Liver (tissue), 10 donors: ENCODE measurements at places on chromosomes 11 and 22. TPM values are rescaled to one million over a fixed set of nuclear protein-coding genes. Genes with fewer than 3 reads are reported as not detected.
A peak's percentile ranks its signal among the peaks of the same experiment; 100 is the strongest.

GRCh38 chr11:42901084-42901483 is 410.7 kb upstream of the API5 start:
- H3K36me3 ChIP-seq: no peaks in the 10 kb centered on the region
- H3K4me1 ChIP-seq: no peaks in the 10 kb centered on the region
- H3K4me3 ChIP-seq: no peak overlapping the region
- DNase-seq: no peak

The OR5I1 gene
- total RNA-seq: not detected

- H3K36me3 ChIP-seq: no peaks in the 10 kb centered on the region
- H3K4me3 ChIP-seq: no peak overlapping the region
Observed at GRCh38 chr11:113313601-113314000, 782 bp upstream of the TTC12 start.

The BTBD18 gene
- total RNA-seq: not detected

DNA sequence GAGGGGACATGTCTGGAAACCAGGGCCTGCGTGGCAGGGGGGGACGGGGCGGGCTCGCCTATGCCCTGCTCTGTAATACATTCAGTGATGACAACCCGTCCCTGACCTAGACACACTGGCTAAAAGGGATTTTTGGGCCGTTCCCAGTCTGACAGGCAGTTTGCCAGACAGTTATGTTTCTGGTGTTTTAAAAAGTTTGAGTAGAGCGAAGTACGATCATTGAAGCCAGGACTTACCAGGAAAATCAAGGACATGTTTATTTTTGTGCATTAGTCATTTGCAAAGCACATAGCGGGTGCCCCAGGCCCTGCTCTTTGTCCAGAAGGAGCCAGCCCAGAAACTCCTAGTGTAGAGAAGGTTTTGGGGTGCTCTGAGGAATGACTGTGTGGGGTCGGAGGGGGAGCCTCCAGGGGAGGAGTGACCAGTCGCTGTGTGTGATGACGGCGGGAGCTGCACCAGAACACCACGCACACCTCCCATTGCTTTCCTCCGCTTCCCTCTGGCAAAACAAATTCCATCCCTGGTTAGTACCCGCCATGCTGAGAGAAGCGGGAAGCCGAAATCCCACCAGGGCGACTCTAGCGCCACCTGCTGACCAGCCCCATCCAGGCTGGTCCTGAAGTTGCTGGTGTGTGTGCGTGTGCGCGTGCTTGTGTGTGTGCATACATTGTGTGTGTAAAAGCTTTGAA is 50.8 kb downstream of the FBLN1 start:
- no peaks in the 10 kb centered on the region for H3K27me3 ChIP-seq
- no peaks in the 10 kb centered on the region for H3K36me3 ChIP-seq
- DNase-seq: peak; percentile 79
- H3K4me3 ChIP-seq: no peak overlapping the region
- peak overlapping the region; percentile 15 for H3K27ac ChIP-seq

DNA sequence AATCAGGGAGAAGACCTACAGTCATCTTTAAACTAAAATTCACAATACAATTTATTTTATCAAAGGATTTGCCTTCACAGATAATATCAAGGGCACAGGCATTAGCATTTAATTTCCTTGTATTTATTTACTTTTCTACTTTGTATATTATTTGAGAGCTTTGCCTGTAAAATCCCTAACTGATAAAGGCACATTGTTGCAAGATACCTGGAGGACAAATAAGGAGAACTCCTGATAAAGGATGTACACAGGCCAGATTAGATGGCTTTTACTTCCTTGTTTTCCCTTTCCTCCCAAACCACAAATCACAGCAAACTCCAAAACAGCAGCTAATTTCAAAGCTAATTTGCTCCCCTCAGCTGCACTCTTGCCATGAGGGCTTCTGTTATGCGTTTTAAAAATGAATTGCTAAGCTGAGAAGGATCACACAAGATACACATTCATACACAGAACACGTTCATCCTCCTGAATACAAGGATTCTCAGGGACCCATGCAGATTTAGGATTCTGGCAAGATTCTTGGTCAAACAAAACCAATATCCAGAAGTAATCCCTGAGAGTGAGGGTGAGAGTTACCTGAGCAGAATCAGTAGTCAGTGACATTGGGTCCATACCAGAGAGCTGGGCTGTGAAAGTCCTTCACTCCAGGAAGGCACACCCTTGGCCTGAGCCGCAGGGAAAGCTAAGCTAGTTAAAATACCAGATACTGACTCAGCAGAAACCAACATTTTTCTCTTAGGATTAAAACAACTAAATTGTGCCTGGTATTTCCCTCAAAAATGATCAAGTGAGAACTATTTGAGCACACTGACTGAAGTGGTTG is 100.3 kb upstream of the CLPB start:
- no peaks in the 10 kb centered on the region for H3K36me3 ChIP-seq
- H3K4me1 ChIP-seq: no peaks in the 10 kb centered on the region
- no peaks in the 10 kb centered on the region for H3K27me3 ChIP-seq
- no peak overlapping the region for H3K27ac ChIP-seq
- no peak for DNase-seq

The RAG2 gene
- total RNA-seq: not detected

The C11orf97 gene
- total RNA-seq: not detected

DNA sequence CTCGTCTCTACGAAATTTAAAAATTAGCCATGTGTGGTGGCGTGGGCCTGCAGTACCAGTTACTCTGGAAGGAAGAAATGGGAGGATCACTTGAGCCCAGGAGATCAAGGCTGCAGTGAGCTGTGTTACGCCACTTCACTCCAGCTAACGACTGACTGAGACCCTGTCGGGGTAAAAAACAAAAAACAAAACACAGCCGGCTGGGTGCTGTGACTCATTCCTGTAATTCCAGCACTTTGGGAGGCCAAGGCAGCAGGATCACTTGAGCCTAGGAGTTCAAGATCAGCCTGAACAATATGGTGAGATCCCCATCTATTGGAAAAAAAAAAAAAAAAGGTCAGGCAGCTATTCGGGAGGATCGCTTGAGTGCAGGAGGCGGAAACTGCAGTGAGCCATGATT is 2.4 kb downstream of the PAFAH1B2 start:
- H3K36me3 ChIP-seq: peaks cover 3% of the 10 kb centered on the region
- peaks cover 17% of the 10 kb centered on the region for H3K4me1 ChIP-seq
- no peak overlapping the region for H3K4me3 ChIP-seq
- H3K27ac ChIP-seq: no peak overlapping the region
- no peaks in the 10 kb centered on the region for H3K27me3 ChIP-seq

DNA sequence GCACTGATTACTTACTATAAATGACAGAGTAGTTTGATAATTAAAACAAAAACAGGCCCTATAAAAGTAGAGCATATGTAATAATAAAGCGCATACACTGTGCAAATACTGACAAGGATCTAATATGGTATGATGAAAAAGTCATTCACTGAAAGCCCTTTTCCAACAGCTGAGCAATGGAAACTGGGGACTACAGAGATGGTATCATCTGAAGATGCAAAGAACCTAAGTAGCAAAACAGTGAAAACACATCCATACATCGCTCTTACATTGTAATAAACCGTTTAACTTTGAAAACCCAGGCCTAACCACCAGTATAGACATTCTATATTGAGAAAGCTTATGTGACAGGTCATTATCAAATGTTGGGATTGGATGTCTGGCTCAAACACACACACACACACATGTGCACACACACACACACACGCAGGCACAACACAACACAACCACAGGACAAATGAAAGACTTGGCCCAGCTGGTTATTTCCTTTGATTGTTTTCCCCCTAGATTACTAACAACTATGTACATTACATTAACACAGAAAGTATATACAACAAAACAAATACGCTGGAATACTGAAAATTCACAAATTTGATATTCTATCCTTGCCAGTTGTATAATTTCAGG is 119.5 kb downstream of the APOL5 start:
- H3K36me3 ChIP-seq: no peaks in the 10 kb centered on the region
- H3K27me3 ChIP-seq: no peaks in the 10 kb centered on the region
- H3K4me1 ChIP-seq: peaks cover 29% of the 10 kb centered on the region
- H3K27ac ChIP-seq: no peak overlapping the region
- DNase-seq: no peak

DNA sequence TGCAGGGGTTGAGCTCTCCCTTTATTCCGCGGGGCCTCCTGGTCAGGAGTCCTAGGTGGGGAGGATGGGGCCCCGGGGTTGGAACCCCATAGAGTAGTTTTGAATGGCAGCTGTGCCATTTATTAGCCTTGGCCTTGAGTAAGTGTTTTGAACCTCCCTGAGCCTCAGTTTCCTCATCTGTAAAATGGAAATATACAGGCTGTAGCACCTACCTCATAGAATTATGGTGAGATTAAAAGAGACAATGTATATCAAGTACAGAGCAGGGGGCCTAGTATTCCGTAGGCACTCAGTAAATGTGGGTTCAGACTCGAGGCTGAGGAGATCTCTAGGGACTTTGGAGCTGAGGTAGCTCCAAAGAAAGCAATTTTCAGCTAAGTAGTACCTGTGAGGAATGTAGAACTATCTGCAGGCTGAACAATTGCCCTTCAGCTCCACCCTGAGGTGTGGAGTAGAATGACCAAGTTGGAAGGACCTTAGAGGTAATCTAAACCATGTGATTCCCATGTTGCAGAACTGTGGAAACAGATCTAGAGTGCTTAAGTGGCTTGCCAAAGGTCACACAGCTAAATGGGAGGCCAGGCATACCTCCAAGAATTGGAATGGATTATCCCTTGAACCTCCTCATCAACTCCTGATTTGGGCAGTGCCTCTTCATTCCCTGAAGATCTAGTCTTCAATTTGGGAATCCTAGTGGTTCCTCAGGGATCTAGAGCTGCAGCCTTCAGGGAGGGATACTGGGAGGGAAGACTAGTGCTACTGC is 682 bp downstream of the PGAP2 start:
- H3K4me3 ChIP-seq: peak overlapping the region; percentile 78
- H3K27ac ChIP-seq: no peak overlapping the region
- H3K4me1 ChIP-seq: peaks cover 10% of the 10 kb centered on the region

DNA sequence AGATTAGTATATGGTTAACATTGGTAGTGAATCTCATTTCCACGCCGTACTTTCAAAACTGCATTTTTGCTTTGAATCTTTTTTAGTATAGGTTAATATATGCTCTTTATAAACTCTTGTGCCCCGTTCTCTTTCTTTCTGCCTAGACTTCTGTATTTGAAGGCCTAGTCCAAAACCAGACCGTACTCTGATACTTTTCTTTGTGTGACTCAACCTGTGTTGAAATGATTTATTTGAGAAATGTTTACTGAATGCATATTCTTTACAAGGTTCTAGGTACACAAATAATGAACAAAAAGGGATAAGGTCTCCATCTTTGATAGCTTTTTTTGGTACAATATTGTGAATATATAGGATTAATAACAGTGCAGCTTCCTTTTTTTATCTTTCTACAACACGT is 68.3 kb downstream of the HIPK3 start:
- no peaks in the 10 kb centered on the region for H3K27me3 ChIP-seq
- no peaks in the 10 kb centered on the region for H3K36me3 ChIP-seq
- H3K4me1 ChIP-seq: peaks cover 2% of the 10 kb centered on the region
- no peak for DNase-seq

The OR52H1 gene
- 0.33 TPM for total RNA-seq

- no peak overlapping the region for H3K4me3 ChIP-seq
- no peaks in the 10 kb centered on the region for H3K27me3 ChIP-seq
- H3K36me3 ChIP-seq: no peaks in the 10 kb centered on the region
- no peak overlapping the region for H3K27ac ChIP-seq
Observed at GRCh38 chr11:3122775-3123201, 42.3 kb downstream of the OSBPL5 start.

DNA sequence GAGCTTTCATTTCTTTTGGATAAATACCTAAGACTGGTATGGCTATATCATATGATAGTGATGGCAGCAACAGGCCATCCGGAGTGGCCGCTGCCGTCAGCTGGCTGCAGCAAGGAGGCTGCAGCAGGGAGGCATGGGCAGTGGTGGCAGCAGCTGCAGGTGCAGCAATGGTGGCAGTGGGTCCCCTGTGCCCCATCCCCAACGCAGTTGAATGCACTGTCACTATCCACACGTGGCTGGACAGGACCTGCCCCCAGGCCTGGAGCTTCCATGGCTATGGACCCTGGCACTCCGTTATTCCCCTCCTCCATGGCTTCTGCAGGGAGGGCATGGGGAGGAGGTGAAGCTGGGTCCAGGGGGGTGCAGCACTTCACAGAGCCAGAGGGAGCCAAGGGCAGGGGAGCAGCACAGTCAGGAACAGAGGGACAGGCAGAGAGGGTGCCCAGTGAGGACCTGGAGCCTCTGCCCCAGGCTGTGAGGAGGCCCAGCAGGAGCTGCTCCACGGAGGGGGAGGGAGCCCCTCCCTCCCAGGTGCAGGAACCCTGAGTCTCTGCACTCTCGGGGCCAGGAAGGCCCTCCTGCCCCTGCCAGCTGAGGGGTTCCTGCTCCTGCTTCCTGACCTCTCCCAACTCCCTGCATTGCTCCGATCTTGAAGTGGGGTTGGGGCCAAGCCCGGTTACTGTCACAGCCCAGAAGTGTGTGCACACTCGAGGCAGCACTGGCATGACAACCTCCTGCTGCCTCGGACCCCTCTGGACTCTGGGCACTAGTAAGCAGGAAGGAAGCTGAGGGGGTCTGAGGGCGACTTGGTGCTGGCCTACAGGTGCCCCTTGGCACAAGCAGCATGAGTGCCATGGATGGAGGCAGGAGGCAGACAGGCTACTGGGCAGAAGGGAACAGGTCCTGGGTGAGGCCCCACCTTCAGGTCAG is 466.3 kb downstream of the GUCY1A2 start:
- H3K36me3 ChIP-seq: no peaks in the 10 kb centered on the region
- no peak overlapping the region for H3K4me3 ChIP-seq
- no peak overlapping the region for H3K27ac ChIP-seq
- H3K27me3 ChIP-seq: no peaks in the 10 kb centered on the region
- H3K4me1 ChIP-seq: no peaks in the 10 kb centered on the region
- DNase-seq: no peak

- DNase-seq: no peak
- H3K27me3 ChIP-seq: no peaks in the 10 kb centered on the region
- no peaks in the 10 kb centered on the region for H3K36me3 ChIP-seq
- H3K4me1 ChIP-seq: peaks cover 43% of the 10 kb centered on the region
Observed at GRCh38 chr22:40178417-40179409, 988 bp downstream of the TNRC6B start.

DNA sequence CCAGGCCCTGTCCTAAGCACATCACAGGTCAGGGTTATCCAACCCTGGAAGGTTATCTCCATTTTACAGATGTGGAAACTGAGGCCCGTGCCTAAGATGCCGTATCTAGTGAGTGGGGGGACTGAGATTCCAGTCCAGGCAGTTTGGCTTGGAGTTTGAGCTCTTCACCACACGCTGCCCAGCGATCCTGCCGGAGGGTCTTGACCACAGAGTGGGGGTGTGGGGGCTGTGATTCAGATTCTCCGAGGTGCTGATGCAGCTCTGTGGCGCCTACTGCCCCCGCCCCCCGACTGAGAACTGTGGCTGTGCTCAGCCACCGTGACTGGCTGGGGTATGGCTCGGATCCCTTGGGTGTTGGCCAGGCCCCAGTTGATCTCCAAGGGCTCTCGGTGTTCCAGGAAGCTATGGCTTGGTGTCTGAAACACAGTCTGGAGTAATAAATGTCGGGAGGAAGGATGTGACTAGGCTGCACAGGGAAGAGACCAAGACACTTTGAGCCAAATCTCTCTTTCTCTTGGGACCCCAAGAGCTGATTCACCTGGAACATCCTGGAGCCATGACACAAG is 60.6 kb upstream of the RASD2 start:
- peaks cover 3% of the 10 kb centered on the region for H3K4me1 ChIP-seq
- H3K4me3 ChIP-seq: no peak overlapping the region
- no peaks in the 10 kb centered on the region for H3K36me3 ChIP-seq
- H3K27ac ChIP-seq: no peak overlapping the region
- H3K27me3 ChIP-seq: no peaks in the 10 kb centered on the region
- DNase-seq: no peak
